ENCODE measurements at places on chromosomes 1 and 21. TPM values are rescaled to one million over a fixed set of nuclear protein-coding genes. Genes with fewer than 3 reads are reported as not detected.
A peak's percentile ranks its signal among the peaks of the same experiment; 100 is the strongest.

- no peak for DNase-seq
- H3K4me3 ChIP-seq: no peak overlapping the region
- no peaks in the 10 kb centered on the region for H3K27me3 ChIP-seq
Observed at GRCh38 chr1:22491995-22492715, 40.5 kb downstream of the ZBTB40 start.

DNA sequence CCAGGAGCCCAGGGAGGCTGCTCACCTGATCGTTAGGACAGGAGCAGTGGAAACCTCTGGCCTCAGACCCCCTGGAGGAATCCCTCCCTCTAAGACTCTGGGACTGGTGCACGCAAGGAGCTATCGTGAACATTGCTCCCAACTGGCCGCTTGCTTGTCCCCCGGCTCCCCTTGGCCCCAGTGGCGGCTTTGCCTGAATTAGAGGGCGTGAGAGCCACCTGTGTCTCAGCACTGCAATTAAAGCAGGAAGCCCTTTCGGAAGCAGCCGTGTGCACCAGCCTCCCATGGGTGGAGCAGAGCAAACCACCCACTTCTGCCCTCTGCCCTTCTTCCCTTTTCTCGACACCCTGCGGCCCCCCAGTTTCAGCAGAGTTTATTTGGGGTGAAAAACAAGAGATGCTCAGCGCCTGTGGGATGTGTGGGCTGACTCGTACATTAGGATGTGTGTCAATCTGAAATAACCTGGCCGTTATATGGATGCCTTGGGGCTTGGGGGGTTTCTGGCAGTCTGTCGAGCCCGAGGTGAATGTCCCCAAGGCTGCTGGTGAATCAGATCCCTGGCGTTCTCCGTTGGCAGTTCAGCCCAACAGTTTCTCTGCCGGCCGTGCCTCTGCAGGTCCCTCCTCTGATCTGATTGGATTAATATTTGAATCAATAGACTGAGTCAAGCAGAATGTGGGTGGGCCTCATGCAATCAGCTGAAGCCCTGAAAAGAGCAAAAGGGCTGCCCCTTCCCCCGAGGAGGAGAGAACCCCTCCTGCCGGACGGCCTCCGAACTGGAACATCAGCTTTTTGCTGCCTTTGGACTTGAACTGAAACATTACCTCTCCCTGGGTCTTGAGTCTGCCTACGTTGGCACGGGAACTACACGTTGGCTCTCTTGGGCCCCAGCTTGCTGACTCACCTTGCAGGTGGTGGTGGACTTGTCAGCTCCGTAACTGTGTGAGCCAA is 7.3 kb upstream of the UMODL1 start:
- H3K36me3 ChIP-seq: no peaks in the 10 kb centered on the region
- H3K27ac ChIP-seq: no peak overlapping the region
- H3K27me3 ChIP-seq: no peaks in the 10 kb centered on the region

- H3K36me3 ChIP-seq: no peaks in the 10 kb centered on the region
- no peak overlapping the region for H3K27ac ChIP-seq
- DNase-seq: no peak
- H3K27me3 ChIP-seq: no peaks in the 10 kb centered on the region
Observed at GRCh38 chr1:221667504-221667903, 74.4 kb downstream of the DUSP10 start.

DNA sequence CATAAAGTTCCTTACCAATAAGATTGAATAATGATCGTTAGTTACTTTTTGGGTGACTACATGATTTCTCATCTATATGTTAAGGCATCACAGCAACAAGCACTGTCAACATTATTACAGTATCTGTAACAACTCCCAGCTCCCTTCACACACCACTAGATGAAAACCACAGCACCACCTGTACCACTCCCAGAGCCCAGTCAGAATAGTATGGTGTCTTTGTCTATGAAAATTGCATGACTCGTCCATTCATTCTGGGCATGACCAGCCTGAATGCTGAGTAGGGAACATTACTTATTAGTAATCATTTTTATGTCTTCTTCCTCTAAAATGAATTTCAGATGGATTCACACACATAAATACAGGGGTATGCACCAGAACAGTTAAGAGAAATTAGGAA is 7.0 kb downstream of the OLFML2B start:
- DNase-seq: no peak
- H3K4me1 ChIP-seq: peaks cover 9% of the 10 kb centered on the region
- H3K27ac ChIP-seq: no peak overlapping the region
- peaks cover 10% of the 10 kb centered on the region for H3K27me3 ChIP-seq
- no peak overlapping the region for H3K4me3 ChIP-seq
- H3K36me3 ChIP-seq: no peaks in the 10 kb centered on the region

Gene OLFML3
- 14.7 TPM for total RNA-seq

- H3K27ac ChIP-seq: no peak overlapping the region
- no peaks in the 10 kb centered on the region for H3K4me1 ChIP-seq
- H3K36me3 ChIP-seq: no peaks in the 10 kb centered on the region
- no peaks in the 10 kb centered on the region for H3K27me3 ChIP-seq
Observed at GRCh38 chr1:65360648-65361047, 51.3 kb downstream of the DNAJC6 start.

GRCh38 chr1:232678185-232678886 is 48.4 kb upstream of the SIPA1L2 start:
- no peaks in the 10 kb centered on the region for H3K36me3 ChIP-seq
- H3K4me3 ChIP-seq: no peak overlapping the region
- no peaks in the 10 kb centered on the region for H3K27me3 ChIP-seq
- no peaks in the 10 kb centered on the region for H3K4me1 ChIP-seq
- no peak for DNase-seq
- no peak overlapping the region for H3K27ac ChIP-seq

DNA sequence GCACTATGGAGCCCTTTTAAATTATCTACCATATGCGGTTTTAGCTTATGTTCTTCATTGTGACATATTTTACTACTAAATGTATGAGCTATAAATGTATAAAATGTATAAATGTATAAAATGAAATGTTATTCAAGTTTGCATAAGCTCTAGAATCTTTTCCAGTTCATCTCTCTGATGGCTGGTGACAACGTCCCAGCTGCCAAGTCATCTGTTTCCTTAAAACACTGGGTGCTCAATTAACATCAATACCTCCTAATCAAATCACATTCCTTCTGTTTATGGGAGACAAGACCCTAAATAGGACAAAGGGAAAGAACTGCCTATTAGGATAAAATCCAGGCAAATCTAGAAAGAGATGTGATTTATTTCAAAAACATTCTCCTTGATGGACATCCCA is 22.9 kb downstream of the DSTYK start:
- peaks cover 2% of the 10 kb centered on the region for H3K36me3 ChIP-seq
- DNase-seq: no peak
- H3K4me3 ChIP-seq: no peak overlapping the region

DNA sequence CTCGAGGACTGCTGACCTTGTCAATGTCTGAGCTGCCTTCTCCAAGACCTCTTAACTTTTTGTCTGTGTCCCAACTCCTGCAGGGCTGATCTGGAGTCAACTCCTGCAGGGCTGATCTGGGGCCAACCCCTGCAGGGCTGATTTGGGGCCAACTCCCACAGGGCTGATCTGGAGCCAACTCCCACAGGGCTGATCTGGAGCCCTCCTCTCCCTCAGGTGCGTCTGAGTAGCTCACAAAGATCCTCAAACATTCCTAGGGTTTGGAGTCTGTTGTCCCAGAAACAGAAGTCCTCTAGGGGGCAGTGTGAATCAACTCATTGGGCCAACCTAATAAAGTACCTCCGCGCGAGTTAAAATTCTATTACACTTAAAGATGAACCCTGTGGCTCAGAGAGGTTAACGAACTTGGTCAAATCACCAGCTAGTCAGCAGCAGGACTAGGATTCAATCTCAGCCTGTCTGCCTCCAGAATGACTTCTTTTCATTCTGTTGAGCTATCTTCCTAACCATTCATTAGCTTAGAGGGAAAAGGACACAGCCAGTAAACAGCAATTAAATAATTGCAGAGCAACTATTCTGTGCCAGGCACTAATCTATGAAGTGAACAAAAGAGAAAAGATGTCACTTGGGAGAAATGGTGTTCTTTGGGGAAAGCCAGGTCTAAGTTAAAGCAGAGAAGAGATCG is 17.2 kb upstream of the RLF start:
- no peaks in the 10 kb centered on the region for H3K4me1 ChIP-seq
- no peak for DNase-seq
- no peak overlapping the region for H3K4me3 ChIP-seq
- no peak overlapping the region for H3K27ac ChIP-seq

GRCh38 chr1:154943649-154944400 is 7.3 kb upstream of the PMVK start:
- no peaks in the 10 kb centered on the region for H3K27me3 ChIP-seq
- H3K36me3 ChIP-seq: no peaks in the 10 kb centered on the region
- peaks cover 9% of the 10 kb centered on the region for H3K4me1 ChIP-seq
- H3K4me3 ChIP-seq: no peak overlapping the region

- H3K27ac ChIP-seq: no peak overlapping the region
- no peak overlapping the region for H3K4me3 ChIP-seq
- H3K36me3 ChIP-seq: no peaks in the 10 kb centered on the region
- no peaks in the 10 kb centered on the region for H3K27me3 ChIP-seq
Observed at GRCh38 chr1:62235576-62235975, 40.9 kb downstream of the L1TD1 start.

Gene NCAM2
- 0.69 TPM for total RNA-seq

Gene DENND2C
- total RNA-seq: 4.7 TPM

DNA sequence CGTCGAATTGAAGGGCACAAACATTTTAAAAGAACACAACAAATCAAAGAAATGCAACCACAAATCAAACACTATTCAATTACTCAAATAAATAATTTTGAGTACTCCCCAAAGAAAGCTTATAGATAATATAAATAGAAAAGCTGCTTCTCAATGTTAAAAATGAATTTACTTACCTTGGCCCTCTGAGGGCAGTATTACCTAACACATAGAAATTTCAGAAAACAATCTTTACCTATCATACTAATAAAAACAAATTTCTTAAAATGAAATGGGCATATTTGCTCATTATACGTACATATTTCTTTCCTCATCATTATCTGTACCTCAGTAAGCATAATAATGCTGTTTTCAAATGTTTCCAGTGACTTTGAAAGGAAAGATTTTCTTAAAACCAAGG is 141.8 kb downstream of the AKT3 start:
- no peaks in the 10 kb centered on the region for H3K36me3 ChIP-seq
- H3K4me1 ChIP-seq: peaks cover 13% of the 10 kb centered on the region
- H3K27ac ChIP-seq: no peak overlapping the region
- H3K27me3 ChIP-seq: no peaks in the 10 kb centered on the region

DNA sequence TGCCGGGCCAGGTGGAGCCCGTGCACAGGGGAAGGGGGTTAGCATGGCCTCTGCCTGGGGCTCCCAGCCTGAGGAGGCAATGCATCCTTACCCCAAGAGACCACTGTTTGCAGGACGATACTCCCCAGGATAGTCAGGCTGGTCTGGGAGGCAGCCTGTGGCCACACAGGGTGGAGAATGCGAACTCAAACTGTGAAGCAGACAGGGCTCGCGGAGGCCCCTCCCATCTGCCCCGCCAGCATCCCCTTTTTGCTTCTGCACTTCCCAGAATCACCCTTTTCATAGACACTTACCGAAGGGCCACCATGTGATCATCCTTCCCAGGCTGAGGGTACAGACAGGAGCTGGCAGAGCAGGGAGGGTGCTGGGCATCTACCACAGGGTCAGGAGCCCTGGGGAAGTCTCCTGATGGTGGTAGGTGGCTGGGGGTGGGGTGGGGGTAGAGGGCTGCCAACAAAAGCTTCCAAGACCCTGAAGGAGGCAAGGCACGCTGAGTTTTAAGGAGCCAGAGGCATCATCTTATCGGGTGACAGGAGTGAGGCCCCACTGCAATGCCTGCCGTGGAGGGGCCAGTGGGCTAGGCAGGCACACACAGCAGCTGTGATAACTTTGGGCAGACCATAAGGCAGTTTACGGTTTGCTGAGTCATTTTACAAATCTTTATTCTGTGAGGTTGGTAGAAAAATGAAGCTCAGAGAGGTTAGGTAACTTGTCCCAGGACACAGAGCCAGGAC is 31.3 kb upstream of the BTG2 start:
- no peaks in the 10 kb centered on the region for H3K27me3 ChIP-seq
- peak overlapping the region; percentile 95 for H3K27ac ChIP-seq
- no peaks in the 10 kb centered on the region for H3K36me3 ChIP-seq
- DNase-seq: no peak
- peaks cover 81% of the 10 kb centered on the region for H3K4me1 ChIP-seq

DNA sequence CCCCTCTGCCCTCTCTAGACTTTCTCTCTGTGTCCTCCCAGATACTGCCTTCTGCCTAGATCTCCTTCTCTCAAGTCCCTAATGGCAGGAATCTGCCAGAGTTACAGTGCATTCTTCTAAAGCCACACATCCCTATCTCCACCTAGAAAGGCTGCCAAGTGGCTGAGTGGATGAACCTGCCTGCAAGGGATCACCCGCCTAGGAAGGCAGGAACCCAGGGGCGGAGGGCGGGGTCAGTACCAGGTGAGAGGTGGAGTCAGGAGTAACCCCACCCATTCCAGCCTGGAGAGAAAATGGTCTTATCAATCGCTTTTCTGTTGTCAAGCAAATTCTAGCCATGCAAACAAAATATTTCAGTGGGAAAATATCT is 60.8 kb downstream of the BCAR3 start:
- no peak for DNase-seq
- no peaks in the 10 kb centered on the region for H3K36me3 ChIP-seq
- H3K4me3 ChIP-seq: no peak overlapping the region
- H3K27ac ChIP-seq: no peak overlapping the region

Gene PPIAL4G
- not detected for total RNA-seq

DNA sequence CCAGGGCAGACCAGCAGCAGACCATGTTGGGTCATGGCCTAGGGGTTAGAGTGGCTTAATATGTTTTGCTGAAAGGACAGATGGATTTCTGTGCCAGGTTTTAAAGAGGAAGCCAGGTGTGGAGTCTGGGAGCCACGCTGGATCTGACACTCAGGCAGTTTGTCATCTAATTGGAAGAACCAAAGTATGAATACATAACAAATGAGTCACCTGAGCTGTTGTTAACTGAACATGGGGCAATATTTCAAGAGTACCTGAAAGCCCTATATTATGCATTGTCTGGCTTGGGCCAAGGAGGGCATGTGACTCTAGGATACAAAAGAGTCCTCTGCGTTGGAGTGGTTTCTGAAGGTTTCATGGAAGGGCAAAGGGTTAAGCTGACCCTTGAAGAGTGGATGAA is 70.6 kb downstream of the LMO4 start:
- no peaks in the 10 kb centered on the region for H3K36me3 ChIP-seq
- H3K4me1 ChIP-seq: no peaks in the 10 kb centered on the region
- DNase-seq: no peak
- no peaks in the 10 kb centered on the region for H3K27me3 ChIP-seq
- no peak overlapping the region for H3K4me3 ChIP-seq
- H3K27ac ChIP-seq: no peak overlapping the region

- H3K4me1 ChIP-seq: peaks cover 49% of the 10 kb centered on the region
- no peak for DNase-seq
- no peak overlapping the region for H3K27ac ChIP-seq
- H3K27me3 ChIP-seq: no peaks in the 10 kb centered on the region
Observed at GRCh38 chr1:25556791-25557476, 13.5 kb downstream of the LDLRAP1 start.

GRCh38 chr1:59292562-59292961 is 4.3 kb upstream of the FGGY start:
- no peak overlapping the region for H3K4me3 ChIP-seq
- H3K4me1 ChIP-seq: peaks cover 50% of the 10 kb centered on the region
- H3K36me3 ChIP-seq: no peaks in the 10 kb centered on the region
- peak; percentile 90 for DNase-seq
